ENCODE measurements at places on chromosomes 16 and 17. TPM values are rescaled to one million over a fixed set of nuclear protein-coding genes. Genes with fewer than 3 reads are reported as not detected.

NACA2 gene
- total RNA-seq, result not detected

TNP2 gene
- not detected for total RNA-seq

KRT33B gene
- total RNA-seq, result not detected

MIS12 gene
- 8.2 TPM for total RNA-seq

CHP2 gene
- total RNA-seq, result not detected

NXPH3 gene
- 0.22 TPM for total RNA-seq

CPNE7 gene
- 0.84 TPM for total RNA-seq

SRCIN1 gene
- total RNA-seq, result 5.8 TPM

PERCC1 gene
- not detected for total RNA-seq

KRTAP4-12 gene
- not detected for total RNA-seq

NLE1 gene
- 18.3 TPM for total RNA-seq
